Fibroblast of skin of back (primary cell): ENCODE measurements at places on chromosomes 7 and 10.

GRCh38 chr7:71615017-71615416 lies 483.1 kb downstream of the GALNT17 start:
- DNase-seq, result peak; percentile 79

GRCh38 chr7:137578541-137578940 lies 235.0 kb upstream of the PTN start:
- no peak for DNase-seq

- no peak for DNase-seq
These were observed 31.6 kb upstream of the PCGF5 start for GRCh38 chr10:91188889-91189288.

DNA sequence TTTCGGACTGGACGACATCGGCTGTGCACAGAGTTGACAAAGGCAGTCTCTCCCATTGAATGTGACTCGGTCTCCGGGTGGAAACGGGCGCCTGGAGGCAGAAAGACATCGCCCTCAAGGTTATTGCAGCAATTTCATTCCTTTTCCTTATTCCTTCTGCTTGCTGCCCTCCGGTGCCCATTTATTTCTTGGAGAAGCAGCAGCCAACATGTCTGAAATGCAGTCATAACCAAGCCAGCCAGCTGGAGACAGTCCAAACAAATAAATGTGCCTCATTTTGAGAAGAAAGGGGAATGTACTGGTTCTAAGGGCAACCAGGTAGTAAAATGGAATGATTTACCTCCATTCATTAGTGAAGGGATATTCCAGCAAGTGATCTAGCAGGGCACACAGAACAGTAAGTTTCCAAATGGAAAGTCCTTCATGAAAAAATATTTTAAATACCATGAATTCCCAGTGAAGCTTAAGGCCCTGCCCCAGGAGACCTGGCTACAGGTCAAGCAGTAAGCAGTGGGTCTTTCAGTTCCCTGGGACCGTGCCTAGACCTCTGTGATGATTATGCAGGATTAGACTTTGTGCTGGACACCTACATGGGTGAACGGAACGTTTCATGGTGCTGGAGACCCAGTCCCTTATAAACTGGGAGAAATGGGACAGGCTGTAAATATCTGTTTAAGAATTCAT lies 86.6 kb downstream of the ABLIM1 start:
- no peak for DNase-seq

GRCh38 chr7:120996988-120997345 lies 8.5 kb downstream of the CPED1 start:
- no peak for DNase-seq

- DNase-seq, result no peak
These were observed 849.8 kb downstream of the NXPH1 start for GRCh38 chr7:9283246-9283645.

GRCh38 chr7:25770670-25771069 lies 381.3 kb upstream of the NFE2L3 start:
- DNase-seq, result no peak

- peak; percentile 49 for DNase-seq
These were observed 8.4 kb upstream of the RBM28 start for GRCh38 chr7:128352153-128352537.

DNA sequence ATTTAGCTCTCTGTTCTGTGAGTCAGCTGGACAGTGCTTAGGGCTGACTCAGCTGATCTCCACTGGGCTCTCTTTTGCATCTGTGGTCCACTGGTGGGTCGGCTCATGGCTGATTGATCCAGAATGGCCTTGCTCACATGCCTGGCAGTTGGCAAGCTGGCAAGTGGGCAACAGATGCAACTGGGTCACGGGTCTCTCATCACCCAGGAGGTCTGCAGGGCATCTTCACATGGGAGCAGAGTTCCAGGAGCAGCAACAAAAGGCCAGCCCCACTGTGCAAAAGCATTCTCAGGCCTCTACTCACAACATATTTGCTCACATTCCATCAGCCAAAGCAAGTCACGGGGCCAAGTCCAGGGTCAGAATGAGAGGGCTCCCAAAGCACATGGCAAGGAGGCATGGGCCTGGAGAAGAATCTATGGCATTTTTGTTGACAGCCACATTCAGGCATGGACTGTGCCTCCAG lies 98.8 kb downstream of the OAT start:
- DNase-seq, result peak; percentile 86

DNA sequence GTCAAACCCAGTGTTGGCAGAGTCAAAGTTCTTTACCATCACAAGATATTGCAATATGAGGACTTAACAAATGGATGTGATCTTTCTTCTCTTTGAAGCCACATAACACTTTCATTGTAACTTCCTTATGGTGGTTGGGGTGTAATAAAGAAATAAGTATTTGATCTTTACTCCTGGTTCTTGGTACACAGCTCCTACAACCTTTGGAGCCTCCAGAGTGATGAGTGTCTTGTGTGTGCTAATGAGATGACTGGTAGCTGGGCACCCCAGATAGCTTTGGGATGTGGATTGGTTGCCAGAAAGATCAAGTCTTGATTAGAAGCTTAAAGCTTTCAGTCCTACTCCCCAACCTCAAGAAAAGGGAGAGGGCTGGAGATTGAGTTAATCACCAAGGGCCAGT lies 31.1 kb upstream of the YAE1 start:
- DNase-seq, result no peak

GRCh38 chr7:124460056-124460450 lies 305.5 kb downstream of the GPR37 start:
- DNase-seq, result peak; percentile 12

- DNase-seq, result no peak
These were observed 108.9 kb upstream of the AMPH start for GRCh38 chr7:38740041-38740440.

DNA sequence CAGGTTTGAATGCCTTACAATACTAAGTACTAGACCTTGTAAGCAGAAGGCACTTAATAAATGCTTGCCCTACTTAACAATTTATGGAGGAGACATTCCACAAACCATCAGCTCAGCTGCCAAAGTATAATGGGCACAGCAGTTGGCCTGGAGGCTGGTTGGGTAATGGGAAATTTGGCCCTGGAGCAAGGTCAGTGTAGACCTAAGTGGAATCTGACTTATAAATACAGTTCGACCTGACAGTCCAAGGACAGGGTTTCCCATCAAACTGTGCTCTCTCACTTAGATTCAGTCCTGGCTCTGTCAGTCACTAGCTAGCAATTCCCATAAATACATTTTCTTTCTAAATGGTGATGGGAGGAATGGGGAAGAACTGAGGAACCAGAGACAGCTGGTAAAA lies 62.6 kb upstream of the ABCB4 start:
- DNase-seq, result no peak

DNA sequence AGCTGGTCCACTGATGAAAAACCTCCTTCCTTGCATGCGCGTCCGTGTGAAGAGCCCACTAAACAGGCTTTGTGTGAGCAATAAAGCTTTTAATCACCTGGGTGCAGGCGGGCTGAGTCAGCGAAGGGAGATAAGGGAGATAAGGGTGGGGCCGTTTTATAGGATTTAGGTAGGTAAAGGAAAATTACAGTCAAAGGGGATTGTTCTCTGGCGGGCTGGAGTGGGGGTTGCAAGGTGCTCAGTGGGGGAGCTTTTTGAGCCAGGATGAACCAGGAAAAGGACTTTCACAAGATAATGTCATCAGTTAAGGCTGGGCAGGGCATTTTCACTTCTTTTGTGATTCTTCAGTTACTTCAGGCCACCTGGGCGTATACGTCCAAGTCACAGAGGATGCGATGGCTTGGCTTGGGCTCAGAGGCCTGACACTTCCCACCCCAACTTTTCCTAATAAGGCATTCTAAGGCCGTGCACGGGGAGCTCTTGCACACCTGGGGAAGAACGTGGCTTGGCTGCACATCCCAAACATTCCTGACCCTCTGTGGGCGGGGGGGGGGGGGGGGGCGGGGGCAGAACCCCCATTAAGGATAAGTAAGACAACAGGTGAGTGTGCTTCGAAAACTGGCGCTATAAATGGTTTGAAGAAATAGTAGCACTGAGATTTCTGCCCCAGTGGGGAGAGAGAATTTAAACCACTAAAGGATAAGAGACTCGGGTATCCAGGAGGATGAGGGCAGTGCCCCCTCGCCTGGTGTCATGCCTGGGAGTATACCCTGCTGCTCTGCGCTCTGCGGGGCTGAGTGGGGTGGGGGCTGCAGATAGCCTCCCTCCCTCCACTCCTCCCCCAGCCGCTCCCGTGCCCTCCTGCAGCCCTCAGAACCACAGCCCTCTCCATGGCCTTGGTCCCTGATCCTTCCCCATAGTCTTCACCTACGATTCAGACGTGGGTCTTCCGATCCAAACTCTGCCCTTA lies 217.6 kb downstream of the MLLT10 start:
- no peak for DNase-seq

GRCh38 chr10:52558090-52558489 lies 214.5 kb downstream of the MBL2 start:
- no peak for DNase-seq

GRCh38 chr7:83866582-83866981 lies 217.6 kb upstream of the SEMA3E start:
- peak; percentile 17 for DNase-seq

DNA sequence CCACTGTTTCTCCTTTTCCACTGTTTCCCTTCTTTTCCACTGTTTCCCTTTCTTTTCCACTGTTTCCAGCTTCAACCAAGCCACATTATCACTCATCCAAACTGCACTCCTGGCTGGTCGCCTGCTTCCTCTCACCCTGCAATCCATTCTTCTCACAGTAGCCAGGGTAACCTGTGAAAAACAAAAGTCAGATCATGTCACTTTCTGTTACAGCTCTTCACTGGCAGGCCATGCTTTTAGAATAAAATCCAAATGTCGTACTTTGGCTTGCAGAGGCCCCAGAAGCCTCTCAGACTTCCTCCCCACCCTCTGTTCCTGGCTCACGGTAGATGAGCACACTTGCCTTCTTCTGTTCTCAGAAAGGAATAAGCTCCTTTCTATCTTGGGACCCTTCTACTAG lies 33.9 kb downstream of the STARD3NL start:
- DNase-seq, result no peak

GRCh38 chr7:100886142-100886935 lies 3.2 kb downstream of the UFSP1 start:
- no peak for DNase-seq

DNA sequence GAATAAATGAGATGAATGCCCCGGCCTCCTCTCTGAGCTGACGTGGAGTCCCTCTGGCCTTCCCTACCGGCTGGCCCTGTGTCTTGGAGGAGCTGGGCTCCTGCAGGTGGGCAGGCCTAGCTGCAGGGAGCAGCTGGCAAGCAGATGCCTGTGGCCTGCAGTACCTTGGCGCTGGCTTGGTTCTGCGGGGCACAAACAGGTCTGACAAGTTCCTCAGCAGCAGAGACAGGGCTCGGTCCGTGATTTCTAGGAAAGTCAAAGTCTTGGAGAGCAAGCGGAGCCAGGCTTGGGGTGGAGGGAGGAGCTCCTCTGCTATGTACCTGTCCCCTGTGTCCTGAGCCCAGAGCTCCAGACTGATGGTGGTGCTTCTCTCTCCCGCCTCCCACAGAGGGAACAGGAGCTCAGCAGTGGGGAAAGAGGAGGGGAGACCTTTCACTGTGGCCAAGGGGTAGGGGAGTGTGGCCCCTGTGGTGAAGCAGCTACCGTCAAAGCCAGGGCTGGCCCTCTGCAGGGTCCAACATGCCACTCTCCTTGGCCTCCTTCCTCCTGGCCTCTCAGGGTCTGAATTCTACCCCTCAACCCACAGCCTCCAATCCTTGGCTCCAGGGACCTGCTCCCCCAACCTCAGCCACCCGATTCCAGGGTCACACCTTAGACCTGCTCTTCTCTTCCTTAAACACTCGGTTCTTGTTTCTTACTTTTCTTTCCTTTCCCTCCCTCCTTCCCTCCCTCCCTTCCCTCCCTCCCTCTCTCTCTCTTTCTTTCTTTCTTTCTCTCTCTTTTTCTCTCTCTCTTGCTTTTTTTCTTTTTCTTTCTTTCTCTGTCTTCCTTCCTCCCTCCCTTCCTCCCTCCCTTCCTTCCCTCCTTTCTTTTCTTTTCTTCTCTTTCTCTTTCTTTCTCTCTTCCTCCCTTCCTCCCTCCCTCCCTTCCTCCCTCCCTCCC lies 20.1 kb downstream of the MYL10 start:
- no peak for DNase-seq

- DNase-seq, result peak; percentile 22
These were observed 112.8 kb downstream of the CDK14 start for GRCh38 chr7:90708841-90709317.

GRCh38 chr7:83648464-83649241 lies at the start of gene SEMA3E:
Gene SEMA3E, minus strand, starts transcription at chr7:83649139.
- DNase-seq, result peak; percentile 61

- no peak for DNase-seq
These were observed 215.2 kb downstream of the HTR7 start for GRCh38 chr10:90642650-90643049.

GRCh38 chr10:6635784-6636183 lies 55.7 kb upstream of the PRKCQ start:
- DNase-seq, result no peak

- DNase-seq, result no peak
These were observed 8.1 kb downstream of the TRIM8 start for GRCh38 chr10:102652170-102652916.

GRCh38 chr10:8315619-8316021 lies 261.1 kb downstream of the GATA3 start:
- DNase-seq, result no peak

- DNase-seq, result no peak
These were observed 575.0 kb downstream of the XPNPEP1 start for GRCh38 chr10:109348324-109348723.

GRCh38 chr10:23345861-23346260 lies 1.3 kb upstream of the C10orf67 start:
- DNase-seq, result peak; percentile 77

DNA sequence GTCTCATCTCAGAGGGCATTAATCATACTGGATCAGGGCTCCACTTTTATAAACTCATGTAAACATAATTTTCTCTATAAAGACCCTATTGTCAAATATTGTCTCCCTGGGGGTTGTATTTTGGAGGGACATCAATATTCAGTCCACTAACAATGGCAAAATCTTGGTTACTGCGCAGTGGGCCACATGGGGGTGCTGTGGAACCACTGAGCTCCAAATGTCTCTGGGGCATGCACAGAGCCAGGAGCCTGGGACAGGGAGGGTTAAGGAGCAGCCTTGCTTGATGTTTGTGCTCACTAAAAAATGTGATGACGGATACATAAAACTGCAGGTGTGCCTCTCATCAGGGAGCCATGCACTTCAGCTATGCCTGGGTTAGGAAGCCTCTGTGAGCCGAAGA lies 62.1 kb upstream of the PRSS58 start:
- no peak for DNase-seq

DNA sequence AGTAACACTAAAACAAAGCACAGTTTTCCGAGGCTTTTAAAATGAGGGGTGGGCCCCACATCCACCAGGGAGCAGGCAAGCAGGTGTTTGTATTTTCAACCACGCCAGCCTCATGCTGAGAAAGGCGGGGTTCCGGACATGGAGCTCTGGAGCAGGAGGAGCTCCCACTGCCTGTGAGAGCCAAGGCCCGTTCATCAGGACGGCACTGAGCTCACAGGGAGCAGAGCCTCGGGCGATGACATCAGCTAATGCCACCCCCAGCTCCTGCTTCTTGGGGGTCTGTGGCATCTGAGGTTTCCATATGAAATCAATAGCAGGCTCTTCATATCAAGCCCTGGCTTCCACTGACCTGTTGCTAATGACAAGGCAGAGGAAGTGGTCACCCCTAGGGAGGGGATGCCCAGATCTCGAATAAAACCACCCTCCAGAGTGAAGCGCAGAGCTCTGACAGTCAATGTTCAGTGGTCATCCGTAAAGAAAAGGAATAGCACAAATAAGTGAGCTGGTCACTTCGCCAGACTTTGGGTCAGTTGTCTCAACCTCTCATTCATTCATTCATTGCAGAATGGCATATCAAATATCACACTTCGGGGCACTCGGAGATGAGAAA lies 89.1 kb downstream of the TNS3 start:
- DNase-seq, result no peak
